Testis (tissue), 5 donors: ENCODE measurements at places on chromosomes 4 and X. TPM values are rescaled to one million over a fixed set of nuclear protein-coding genes. Genes with fewer than 3 reads are reported as not detected.

DNA sequence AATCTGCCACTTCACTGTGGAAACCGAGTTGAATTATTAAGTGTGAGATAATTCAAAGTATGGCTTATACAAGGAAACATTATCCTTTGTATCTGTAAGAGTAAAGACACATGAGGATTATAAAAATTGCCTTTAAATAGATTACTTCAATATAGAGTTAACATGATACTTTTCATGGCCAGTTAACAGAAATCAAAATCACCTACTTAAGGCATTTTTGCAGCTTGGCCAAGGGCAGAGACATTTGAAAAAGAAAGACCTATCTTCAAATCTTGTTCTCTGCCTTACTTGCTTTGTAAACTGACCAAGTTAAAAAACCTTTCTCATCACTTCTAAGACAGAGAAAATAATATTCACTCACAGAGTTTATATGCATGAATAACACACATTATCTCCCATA, 44.9 kb upstream of the GUCY1B1 start:
- DNase-seq = no peak

DNA sequence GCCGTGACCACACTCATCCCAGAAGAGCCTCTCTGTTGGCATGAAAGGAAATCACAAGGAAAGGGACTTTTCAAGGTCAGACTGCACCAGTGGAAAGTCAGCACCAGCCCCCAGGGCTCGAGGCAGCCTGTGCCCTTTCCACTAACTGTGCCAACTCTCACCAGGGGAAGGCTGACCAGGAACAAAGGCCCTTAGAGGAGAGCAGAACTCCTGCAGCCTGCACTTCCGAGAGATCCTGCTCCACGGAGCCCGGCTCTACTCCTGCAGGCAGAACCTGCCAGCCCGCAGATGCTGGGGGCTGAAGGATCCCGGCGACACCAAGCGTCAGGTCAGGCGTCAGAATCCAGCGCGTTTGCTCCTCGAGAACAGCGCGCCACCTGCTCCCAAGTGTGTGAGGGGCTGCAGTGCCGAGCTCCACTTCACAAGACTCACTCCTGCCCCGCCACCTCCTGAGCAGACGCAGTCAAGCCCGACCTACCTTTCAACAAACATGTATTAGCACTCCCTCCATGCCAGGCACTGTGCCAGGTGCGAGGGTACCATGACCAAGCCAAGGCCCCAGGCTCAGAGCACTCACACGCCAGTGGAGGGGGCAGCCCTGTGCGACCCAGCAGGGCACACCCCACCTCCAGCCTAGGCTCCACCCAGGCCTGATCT, 13.6 kb upstream of the HELT start:
- peak; percentile 36 for DNase-seq

DNA sequence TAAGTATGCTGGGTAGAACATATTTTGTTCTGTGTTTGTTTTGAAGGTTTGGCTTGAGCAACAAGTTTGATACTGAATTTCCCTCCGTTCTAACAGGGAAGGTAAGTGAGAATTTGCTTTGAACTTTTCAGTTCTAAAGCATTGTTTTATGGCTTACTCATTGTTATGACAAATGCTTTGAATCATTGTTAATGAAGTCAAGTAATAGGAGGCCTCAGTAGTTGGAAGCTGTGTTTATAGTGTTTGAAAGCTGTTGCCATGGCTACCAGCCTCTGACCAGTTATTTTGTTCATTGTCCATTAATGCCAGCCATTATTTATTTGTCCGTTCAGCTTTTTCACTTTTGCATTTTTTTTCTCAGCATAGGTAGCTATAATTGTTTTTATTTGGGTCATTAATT, 14.4 kb downstream of the CHIC1 start:
- DNase-seq = no peak

- DNase-seq = no peak
Observed at GRCh38 chrX:21645431-21645830, 12.7 kb downstream of the KLHL34 start.

Gene TLR3
- total RNA-seq = 3.2 TPM

DNA sequence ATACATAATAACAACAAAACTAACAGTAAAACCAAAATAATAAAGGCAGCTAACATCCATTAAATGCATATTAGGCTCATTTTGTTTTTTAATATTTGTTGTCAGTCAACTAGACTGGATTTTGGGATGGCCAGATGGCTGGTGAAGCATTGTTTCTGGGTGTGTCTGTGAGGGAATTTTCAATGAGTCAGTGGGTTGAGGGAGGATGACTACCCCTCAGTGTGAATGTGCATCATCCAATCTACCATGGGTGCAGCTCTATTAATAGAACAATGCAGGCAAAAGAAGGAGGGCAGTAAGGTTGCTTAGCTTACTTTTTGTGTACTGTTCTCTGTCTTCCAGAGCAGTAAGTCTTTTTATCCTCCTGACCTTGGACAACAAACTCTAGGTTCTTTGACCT, 484.2 kb upstream of the HS3ST1 start:
- DNase-seq = no peak

- no peak for DNase-seq
Observed at GRCh38 chr4:159150821-159151390, 48.0 kb downstream of the RAPGEF2 start.

GRCh38 chr4:64713256-64713840, 304.1 kb upstream of the TECRL start:
- no peak for DNase-seq

Gene TASL
- total RNA-seq = not detected

DNA sequence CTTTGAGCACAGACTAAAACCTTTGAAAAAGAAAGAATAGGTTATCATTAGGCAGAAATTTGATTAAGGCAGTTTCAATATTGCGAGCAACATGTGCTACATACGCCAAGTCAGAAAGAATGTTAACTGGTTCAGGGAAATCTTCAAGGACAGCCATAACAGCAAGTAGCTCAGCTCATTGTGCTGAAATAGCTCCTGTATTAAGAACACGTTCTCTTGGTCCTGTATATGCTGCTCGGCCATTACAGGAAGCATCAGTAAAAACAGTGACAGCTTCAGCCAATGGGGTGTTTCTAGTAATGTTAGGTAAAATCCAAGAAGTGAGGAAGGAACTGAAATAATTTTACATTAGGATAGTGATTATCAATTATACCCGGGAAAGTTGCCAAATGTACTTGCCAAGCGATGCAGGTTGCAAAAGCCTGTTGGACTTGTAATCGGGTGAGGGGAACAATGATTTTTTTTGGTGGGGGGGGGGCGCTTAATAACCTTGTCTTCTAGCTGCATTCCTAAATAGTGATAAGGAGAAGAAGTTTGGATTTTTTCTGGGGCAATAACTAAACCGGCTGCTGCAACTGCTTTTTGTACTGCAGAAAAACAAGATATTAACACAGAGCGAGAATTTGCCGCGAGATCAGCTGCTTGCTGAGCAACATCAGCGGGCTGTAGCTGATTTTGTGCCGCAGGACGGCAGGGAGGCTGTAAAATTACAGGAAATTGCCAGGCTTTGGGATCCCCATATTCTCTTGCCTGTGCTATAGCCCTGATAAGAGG, 49.4 kb upstream of the RASSF6 start:
- DNase-seq = peak; percentile 33

GRCh38 chrX:39752815-39753214, 344.9 kb downstream of the BCOR start:
- peak; percentile 50 for DNase-seq

- no peak for DNase-seq
Observed at GRCh38 chr4:86848732-86849619, at the start of gene SLC10A6. SLC10A6 (minus strand) TSS chr4:86849384; CDS start chr4:86849115, 269 bp downstream.

- no peak for DNase-seq
Observed at GRCh38 chr4:2135083-2135482, 76.0 kb downstream of the NAT8L start.

Gene BRS3
- total RNA-seq = 0.55 TPM

GRCh38 chr4:134762053-134762452, 560.5 kb upstream of the PABPC4L start:
- DNase-seq = no peak

Gene DUX4
- total RNA-seq = not detected

DNA sequence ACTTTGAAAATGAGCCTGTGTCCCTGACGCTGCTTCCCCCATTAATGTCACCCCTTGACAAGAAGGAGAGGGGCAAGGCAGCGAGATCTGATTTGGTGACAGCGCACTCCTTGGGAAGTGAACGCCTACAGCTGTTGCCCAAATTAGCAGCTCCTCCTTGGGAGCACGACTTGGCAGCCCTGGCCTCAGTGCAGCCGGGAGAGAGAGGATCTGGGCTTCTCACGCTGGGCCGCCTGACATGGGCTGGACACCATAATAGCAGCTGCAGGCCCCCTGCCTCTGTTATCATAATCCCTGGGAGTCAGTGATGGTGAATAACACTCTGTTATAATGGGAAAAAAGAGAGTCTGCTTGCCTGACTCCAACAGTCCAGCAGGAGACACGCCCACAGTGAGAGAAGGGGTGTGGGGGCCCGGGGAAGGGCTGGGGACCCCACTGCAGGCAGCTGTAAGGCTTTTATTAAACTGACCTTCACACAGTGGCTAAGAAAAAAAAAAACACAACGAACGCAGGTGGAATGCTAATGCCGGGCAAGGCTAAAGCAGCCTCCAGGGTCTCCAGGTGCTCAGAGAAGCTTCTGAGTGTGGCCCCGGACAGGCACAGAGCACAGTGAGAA, 73.3 kb downstream of the PSAPL1 start:
- peak; percentile 70 for DNase-seq

GRCh38 chrX:131067846-131068745, 9.9 kb downstream of the ARHGAP36 start:
- DNase-seq = no peak
